Stimulated activated CD4-positive, alpha-beta T cell treated with anti-CD3 and anti-CD28 coated beads, Interleukin-12 subunit alpha, Interleukin-12 subunit beta, amount 100 ng/mL, for 24 hours (primary cell): ENCODE measurements at places on chromosomes 7 and 10.

DNA sequence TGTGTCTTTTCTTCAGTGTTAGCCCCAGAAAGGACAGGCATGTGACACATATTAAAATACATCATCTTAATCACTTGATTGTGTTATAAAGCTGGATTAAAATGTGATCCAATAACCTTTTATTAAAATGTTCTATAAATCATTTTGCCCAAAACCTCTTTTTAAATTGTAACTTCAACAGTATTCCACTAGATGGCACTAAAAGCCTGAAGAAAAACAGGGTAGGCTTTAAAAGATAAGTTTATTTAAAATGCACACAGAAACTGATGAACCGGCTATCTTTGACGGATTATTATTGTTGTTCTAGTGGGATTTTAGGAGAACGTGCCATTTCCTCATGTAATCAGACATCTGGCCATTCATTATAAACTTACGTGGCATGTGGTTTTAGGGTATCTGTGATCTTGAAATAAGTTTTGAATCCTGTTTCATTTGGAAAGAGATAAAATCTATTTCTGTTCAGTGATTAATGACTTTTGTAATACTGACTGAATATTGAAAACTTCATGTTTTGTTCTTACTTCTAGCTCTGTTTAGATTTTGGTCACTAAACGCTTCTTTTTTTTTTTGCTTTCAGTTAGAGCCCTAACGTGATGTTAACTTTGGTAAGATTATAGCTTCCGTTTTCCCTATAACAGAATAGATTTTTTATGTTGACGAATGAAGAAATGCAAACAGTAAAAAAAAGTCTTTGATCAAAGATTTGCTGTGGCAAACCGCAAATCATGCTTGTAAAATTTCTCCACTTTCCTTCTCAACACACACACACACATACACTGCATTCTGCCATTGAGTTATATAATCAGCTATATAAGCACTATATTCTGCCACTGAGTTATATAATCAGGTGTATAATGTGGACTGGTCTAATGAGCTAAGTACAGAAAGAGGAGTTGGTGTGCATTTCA lies 13.6 kb downstream of the VPS50 start:
- DNase-seq, result no peak

- DNase-seq, result no peak
These were observed 798.7 kb downstream of the IPMK start for GRCh38 chr10:57468894-57469432.

- DNase-seq, result no peak
These were observed 14.7 kb upstream of the TMEM106B start for GRCh38 chr7:12196386-12196785.

DNA sequence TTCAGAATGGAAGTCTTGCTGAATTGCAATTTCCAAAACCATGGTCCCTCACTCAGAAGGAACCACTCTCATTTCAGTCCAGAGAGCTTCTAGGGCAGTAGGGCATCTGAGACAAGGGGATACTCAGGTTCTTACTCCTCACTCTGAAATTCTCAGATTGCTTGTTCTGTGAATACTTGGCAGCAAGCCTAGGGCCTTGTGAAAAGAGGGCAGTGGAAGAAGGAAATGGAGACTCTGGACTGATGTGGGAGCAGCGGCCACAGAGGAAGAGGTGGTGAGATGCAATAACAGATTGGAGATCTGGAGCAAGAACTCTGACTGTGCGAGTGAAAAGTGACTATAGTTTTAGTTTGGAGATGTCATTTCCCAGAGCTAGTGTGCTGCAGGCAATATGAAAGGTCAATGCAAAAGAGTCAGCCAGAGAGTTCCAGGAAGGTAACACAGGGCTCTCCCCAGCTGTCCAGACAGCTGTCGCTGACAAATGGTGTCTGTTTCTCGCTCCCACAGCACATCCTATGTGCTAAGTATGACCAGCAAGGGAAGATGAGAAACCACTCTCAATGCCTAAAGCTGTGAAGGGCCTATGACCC lies 291.6 kb upstream of the KIAA1217 start:
- DNase-seq, result no peak

DNA sequence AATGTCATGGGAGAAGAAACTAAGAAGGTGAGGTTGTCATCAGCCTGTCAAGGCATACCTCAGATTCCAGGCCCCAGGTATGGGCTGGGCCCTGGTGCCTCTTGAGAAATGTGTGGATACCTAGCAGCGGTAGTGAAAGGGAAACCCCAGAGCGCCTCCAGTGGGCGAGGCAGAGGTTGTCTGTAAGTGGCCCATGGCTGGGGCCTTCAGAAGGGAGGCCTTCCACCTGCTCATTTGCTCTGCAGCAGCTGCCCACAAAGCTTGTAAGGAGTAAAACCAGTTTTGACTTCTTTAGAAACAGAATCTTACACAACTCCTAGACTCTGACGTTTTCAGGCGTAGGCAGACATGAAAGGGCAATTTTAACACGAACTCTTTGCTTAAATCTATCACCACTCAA lies 509.9 kb downstream of the PARD3 start:
- no peak for DNase-seq

- DNase-seq, result no peak
These were observed 108.3 kb upstream of the FAM20C start for GRCh38 chr7:83861-84632.

- no peak for DNase-seq
These were observed 26.3 kb downstream of the GHRHR start for GRCh38 chr7:30989824-30990672.

DNA sequence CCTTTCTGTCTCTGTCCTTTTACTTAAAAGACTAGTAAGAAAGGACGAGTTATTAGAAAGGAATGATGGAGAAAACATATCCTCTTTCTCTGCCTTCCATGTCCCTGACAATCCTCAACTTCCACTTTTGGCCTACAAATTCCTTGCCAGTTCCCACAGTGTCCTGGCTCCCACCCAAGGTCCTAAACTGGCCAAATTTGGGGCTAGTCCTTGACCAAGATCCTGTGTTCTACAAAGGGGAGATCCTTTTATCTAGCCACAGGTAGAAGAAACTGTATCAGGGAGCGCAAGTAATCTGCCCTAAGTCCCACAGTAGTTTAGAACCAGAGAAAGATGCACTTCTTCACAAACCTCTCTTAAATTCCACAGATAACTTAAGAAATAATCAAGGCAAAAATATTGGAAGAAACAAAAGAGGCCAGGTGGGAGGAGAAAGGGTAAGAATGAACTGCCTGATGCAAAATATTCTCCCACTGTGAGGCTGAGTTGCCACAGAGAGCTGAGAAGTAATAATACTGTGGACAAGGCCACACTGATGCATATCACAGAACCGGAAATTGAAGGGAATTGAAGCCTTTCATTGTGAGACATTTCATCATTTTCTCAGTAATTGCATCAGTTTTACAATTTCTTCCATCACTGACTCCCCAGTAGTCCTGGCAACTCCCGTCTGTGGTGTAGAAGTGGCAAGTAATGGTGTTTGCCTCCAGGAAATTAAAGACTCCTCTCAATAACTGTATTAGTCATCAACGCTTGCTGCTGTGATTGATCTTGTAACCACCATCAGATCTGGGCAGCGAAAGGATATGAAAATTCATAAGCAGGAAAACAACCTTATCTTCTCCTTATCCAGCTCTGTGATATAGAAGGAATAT lies 47.2 kb downstream of the DNAJC12 start:
- DNase-seq, result no peak

GRCh38 chr7:44262031-44262430 lies 61.3 kb downstream of the YKT6 start:
- DNase-seq, result no peak

DNA sequence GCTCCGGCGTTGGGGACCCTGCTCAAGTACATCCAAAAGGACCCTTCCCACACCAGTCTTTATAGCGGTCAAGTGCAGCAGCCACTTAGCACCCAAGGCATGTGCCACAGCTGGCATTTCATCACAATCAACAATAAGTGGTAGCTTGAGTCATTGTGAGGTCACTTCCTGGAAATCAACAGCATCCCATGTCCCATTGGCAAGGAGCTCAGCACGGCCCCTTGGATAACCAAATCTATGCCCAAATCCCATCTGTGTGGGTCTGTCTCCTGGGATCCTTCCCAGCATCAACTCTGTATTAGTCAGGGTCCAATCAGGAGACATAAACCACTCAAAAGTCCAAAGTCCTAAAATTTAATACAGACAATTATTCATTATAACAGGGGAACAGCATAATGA lies 27.1 kb downstream of the MDH2 start:
- no peak for DNase-seq

DNA sequence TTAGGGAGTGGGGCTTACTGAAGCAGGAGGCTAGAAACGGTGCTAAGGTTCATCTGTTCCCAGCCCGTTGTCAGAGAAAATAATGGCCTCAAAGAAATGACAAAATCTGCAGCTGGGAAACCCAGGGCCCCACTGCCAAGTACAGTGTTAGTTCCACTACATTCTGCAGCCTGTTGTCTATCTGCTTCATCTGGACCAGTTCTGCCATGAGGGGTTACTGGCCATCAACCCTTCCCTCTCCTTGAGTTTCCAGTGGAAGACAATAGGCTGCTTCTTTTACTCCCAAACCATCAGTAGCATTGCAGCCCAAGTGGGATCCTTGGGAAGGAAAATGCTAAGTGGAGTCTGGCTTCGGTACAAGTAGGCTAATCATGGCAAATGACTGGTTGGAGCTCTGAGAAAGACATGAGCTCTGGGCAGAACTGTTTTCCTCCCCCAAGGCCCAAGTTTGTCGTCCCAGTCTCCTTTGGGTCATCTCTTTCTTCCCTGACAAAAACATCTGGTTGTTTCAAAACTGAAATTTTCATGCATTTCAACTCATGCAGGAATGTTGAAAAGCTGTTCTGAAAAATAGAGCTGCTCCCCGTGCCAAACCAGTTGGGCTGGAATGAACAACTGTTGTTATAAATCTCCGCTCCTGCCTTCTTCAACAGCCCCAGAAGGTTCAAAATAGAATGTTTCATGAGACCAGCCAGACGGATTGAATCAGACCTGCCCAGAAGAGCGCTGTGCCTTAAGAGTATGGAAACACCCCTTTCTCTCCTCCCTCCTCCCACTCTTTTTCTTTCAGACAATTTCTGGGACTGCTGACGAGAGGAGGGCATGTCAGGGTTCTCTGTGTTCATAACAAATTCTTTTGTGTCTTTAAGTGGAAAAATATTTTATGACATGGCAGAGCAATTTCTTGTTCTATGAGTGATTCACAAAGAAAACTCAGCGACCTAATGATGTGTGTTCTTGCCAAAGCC lies 116.6 kb downstream of the RAB18 start:
- DNase-seq, result no peak

GRCh38 chr7:115146148-115146547 lies 224.3 kb downstream of the MDFIC start:
- DNase-seq, result no peak

- no peak for DNase-seq
These were observed 23.5 kb downstream of the WNT16 start for GRCh38 chr7:121352323-121352722.

- DNase-seq, result no peak
These were observed 6.9 kb downstream of the BZW2 start for GRCh38 chr7:16652888-16653287.

DNA sequence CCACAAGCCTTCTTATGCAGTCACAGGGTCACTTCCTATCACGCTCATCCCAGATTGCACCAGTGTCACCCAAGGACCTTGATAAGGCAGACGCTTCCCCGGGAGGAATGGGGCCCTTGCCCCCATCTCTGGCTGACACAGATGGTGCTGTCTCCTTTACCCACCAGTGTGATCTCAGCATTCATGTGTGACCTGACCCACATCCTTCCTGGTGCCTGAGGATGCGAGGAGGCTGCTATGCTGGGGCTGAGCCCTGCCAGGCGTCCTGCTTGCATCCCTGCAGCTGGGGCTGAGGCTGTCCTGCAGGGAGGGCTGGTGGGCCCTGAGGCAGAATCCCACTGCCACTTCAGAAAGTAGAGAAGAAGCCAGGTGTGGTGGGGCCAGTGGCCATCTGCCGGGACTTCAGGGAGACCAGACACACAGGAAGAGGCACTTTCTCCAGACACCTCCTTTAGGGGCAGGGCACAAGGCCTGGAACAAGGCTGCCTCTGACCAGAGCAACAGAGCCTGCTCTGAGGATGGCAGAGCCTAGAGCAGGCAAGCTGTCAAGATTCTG lies 35.3 kb downstream of the RASGEF1A start:
- no peak for DNase-seq

- DNase-seq, result no peak
These were observed 37.4 kb downstream of the YKT6 start for GRCh38 chr7:44238116-44238695.

DNA sequence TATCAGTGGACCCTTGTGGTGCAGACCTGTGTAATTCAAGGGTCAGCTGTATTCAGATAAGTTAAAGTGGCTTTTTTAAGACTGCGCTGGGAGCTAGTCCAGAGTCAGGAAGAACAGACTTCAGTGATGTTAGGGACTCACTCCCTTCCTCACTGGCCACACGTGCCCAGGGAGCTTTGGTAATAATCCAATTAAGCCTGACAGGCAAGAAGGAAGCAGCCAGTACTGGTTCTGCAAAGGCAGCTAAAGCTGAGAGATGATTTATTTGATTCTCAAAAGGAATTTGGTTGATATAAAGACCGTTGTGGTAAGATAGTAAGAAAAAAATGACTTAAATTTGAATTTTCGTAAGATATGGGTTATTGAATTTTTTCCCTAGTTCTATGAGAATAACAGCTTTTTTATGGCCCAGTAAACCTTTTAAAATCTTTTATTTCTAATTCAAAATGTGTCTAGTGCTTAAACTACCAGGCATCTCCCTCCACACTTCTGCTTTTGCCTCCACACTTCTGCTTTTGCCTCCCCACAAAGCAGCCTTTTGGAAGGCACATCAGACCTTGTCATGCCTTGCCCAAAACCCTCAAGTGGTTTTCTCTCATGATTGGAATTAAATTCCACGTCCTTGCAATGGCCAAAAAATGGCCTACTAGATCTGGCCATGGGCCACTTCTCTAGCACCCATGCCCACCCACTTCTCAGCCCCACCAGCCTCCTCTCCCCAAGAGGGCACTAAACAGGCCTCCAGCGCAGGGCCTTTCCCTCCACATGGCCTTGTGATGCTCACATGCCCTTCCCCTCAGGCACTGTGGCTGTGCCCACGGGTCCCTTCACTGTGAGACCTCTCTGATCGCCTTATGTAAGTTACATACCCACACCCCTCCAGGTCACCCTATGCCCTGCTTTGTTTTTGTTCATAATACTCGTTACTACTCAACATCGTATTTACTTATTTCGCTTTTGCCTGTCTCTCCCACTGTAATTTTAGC lies 92.5 kb downstream of the POU6F2 start:
- DNase-seq, result no peak

DNA sequence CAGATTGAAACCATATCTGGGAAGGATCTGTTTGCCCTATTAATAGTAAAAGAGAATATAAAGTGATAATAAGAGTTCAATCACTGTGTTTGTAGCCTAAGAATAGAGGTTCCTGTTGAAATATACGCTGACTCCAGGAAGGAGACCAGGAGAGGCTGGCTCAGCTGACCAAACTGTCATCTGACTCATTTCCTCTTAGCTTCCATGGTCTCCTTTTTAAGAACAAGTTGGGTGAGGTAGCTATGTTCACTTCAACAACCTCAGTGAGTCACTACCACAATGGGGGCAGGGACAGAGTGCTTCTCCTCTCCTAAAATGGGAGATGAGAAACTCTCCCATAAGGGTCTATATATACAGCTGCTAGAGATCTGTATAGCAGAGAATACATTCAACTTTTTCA lies 543.3 kb downstream of the CALN1 start:
- DNase-seq, result no peak

- DNase-seq, result no peak
These were observed 77.1 kb downstream of the BMPER start for GRCh38 chr7:33982425-33982786.
